ENCODE measurements at places on chromosomes 12 and 14.

- DNase-seq: no peak
These were observed 39.7 kb upstream of the EML1 start for GRCh38 chr14:99753225-99754140.

DNA sequence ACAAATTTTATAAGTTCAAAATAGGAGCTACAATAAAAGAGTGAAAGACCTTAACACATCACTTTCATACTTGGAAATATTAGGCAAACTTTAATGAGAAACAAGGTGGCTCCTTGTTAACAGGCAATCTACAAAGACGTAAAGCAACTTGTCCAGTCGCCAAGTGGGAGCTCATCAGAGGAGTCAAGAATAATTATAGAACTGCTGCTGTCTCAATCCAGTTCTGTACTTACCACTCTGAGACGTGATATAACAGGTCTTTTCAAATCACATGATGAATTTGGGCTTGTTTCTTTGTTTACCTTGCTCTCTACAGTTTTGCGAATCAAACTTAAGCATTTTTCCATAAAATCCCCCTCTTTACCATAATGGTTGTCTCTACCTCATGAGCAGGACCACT is 3.6 kb downstream of the YBX3 start:
- no peak for DNase-seq

DNA sequence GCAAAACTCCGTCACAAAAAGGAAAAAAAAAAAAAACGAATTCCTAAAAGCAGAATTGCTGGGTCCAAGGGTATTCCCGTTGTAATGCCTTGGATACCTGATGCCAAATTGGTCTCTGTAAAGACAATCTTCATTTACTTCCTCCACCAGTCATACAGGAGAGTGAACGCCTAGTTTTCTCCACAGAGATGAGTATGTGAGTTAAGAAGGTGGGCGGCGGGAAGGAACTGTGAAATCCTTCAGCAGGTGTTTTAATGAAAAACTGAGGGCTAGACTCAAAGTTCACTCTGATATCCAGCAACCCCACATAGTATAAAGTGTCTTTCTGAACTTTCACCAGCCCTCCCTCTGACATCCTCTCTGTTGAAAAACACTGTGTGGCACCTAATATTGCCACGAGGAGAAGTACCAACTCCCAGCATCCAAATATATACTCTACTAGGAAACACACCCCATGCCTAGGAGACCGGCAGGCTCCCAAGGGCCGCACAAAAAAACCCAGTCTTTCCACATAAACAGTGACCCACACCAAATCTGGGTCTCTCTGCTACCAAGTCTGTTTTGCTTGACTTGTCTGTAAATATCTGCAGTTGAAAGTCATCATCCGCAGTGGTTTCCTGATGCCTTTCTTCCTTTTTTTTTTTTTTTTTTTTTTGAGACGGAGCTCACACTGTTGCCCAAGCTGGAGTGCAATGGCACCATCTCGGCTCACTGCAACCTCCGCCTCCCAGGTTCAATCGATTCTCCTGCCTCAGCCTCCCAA is 30.3 kb upstream of the FOXN3 start:
- no peak for DNase-seq

DNA sequence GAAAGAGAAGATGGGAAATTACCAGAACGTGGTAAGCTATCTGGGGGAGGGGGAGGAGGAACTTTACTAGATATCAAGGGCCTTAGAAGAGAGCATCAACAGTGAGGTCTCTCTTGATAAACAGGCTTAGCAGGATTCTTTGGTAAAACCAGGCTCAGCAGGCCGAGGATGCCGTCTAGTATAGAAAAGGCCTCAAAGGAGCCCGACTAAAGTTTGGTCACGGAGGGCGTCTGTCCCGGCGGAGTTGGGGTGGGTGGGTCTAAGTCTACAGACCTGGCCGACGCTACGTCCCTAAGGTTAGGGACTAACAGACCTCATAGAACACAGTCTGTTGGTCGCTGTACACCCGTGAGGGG is 538 bp upstream of the TIGAR start:
- no peak for DNase-seq

- DNase-seq: no peak
These were observed 21.0 kb downstream of the PAH start for GRCh38 chr12:102896067-102896466.

DNA sequence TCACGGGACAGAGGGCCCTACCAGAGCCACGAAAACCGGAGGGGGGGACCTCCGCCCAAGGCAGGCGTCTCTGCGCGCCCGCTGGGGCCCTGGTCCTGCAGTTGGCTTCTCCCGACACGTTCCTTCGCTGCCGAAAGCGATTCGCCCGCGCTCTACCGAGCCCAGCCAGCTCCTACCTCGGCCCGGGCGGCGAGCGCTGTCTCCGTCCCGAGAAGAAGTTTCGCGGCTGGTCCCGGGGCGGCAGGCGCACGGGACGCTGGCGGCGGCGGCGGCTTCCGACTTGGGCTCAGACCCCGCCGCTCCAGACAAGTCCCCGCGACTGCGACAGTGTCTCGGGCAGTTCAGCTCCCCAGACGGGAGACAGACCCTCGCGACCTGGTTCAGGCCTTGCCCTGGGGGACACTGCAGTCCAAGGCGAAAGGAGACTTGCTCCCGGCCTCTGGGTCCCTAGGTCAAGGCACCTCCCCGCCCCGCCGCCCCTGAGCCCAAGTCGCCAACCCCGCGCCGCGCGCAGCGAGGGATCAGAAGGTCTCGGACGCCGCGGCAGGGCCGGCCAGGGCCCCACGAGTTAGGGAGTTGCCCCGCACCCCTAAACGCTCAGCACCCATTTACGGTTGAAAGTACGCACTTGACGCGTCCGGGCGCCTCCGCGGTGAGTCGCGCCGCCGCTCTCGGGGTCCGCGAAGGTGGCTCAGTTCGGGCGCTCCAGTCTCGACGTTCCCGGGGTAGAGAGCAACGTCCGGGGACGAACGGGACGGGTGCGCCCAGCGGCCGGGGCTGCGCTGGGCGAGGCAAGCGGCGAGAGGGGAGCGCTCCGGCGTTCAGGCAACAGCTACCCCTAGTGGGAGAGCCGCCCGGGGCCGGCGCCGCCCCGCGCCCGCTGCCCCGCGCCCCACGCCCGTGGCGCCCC is 1.4 kb upstream of the DIO3 start:
- DNase-seq: no peak

- no peak for DNase-seq
These were observed 277.5 kb downstream of the NUAK1 start for GRCh38 chr12:105861227-105861626.

DNA sequence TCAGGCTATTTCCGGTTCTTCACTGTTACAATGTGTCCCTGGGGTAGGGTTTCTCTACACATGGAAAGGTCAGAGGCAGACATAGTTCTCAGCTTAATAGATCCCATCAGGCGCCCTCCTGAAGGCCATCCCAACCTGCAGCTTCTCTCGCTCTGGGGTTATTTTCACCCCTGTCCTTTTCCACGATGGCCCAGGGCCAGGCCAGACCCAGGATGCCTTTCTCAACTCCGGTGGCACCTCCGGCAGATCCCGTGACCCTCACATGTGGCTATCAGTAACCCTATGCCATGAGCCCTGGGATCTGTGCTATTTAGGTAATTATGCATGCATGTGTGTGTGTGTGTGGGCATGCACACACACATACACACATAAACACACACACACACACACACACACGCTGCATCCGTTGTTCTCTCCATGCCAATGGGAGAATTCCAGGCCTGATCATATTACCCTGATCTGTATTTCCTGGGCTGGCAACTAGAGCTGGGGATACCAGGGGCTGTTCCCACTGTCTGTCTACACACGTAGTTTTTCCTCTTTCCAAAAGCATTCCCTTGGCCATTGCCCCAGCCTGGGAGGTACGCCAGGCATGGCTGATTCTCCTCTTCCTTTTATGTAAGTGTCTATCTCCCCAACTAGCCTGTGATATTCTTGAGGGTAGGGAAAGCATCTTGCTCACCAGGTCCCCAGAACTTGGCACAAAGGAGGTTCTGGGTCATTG is 51.2 kb upstream of the NOS1 start:
- no peak for DNase-seq

GRCh38 chr12:76080729-76081415 is 3.6 kb downstream of the NAP1L1 start:
- no peak for DNase-seq

DNA sequence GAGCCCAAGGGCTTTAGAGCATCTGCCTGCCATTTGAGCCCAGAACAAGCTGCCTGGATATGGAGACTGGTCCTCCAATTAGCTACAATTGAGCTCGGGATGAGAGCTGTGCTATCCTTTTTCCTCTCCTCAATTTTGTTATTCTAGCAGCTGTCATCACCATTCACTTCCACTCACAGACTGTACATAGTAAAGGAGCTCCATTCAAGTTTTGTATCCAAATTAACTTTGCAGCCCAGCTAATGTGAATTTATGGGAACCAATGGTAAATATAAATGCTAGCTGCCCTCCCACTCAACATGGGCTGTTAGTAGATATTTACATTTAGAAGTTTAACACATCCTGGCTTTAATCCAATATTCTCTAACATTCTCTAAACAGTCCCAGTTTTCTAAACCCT is 44.6 kb downstream of the BMP4 start:
- DNase-seq: no peak

DNA sequence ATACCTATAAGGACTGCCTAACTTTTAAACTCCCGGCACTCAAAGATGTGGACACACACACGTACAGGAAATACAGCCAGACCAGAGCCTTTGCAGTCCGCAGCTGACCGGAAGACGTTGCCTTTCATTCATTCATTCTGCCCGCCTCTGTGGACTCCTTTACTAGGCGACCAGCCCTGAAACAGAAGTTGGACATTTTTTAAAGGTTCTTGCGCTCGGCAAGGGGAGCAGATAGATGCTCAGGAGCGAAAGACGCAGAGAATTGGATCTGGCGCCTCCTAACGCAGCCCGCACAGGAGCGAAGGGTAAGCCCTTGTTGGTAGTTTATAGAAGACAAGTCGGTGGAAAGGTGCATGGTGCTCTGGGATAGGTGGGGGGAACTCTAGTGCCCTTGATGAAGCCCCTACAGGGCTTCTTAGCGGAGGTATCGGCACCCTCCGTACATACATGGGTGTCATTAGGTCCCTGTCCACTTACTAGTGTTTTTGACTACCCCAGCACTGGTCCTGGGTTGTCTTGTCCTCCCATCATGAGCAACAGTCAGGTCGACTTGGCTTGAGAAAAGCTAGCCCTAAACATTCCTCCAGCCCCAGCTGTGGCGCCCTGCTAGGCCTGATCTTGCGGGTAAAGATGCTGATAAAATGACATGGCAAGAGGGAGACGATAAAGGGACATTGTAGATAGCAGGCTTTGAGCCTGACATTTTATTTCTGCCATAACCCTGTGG is at the start of gene KDM2B:
Gene KDM2B (minus strand): TSS at position 65 of the 727 bp plus-strand sequence. CDS start 112 bp downstream, outside the sequence.
- DNase-seq: no peak

DNA sequence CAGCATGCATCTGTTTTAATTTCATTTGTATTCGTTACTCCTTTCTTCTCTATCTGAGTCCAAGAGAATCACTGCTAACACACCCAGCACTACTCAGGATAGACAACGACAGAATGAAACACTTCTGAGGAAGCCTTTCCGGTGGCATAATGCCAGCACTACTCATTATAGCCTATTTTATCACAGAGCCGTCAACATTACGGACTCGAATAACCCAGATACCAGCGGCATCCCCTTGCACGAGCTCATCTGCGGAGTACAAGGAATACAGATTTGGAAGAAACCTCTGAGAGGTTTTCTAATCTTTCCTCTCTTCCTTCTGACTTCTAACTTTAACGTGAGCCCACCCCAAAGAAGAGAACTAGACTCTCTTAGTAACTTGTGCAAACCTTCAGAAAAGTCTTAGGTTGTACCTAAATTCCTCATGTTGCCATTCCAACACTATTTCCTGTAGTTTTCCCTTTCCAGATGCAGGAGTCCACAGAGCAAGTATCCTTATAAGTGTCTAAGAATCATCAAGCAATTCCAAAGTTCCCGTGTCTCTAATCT is 248.1 kb downstream of the APAF1 start:
- DNase-seq: no peak

DNA sequence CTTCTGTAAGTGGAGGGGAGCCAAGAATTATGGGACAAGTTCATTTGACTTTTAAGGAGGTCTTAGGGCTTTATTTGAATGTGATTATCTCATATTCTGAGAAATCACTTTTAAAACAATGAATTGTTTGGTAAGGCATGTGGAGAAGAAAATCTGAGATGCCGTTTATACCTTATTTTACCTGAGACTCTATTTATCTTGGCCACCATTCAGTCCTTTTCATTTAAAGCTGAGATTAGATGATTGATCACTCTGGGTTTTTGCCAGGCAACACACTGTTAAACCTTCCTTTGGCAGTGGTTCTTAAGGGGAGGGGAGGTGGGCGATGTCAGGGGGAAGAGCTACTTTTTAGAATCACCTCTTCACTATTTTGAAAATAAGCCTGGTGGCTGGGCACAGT is 11.4 kb downstream of the CAND1 start:
- DNase-seq: no peak

GRCh38 chr12:27012982-27013255 is 1.3 kb downstream of the TM7SF3 start:
- DNase-seq: no peak

DNA sequence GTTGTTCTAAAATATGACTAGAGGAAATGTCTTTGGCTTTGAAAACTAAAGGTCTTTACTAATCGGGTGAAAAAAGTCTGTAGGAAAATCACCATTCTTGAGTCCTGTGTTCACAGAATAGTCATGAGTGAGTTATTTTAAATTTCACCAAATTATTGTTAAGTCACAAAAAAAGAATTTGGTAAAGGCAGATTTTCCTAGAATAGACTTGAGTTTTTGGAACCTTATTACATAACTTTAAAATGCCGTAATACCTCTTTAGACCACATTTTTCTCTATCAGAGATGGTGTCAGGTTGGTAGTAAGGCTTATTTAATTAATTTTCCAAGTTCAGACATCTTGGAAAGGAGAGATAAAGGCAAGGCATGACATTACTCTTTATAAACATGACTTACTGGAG is 184.7 kb upstream of the GARIN2 start:
- no peak for DNase-seq

DNA sequence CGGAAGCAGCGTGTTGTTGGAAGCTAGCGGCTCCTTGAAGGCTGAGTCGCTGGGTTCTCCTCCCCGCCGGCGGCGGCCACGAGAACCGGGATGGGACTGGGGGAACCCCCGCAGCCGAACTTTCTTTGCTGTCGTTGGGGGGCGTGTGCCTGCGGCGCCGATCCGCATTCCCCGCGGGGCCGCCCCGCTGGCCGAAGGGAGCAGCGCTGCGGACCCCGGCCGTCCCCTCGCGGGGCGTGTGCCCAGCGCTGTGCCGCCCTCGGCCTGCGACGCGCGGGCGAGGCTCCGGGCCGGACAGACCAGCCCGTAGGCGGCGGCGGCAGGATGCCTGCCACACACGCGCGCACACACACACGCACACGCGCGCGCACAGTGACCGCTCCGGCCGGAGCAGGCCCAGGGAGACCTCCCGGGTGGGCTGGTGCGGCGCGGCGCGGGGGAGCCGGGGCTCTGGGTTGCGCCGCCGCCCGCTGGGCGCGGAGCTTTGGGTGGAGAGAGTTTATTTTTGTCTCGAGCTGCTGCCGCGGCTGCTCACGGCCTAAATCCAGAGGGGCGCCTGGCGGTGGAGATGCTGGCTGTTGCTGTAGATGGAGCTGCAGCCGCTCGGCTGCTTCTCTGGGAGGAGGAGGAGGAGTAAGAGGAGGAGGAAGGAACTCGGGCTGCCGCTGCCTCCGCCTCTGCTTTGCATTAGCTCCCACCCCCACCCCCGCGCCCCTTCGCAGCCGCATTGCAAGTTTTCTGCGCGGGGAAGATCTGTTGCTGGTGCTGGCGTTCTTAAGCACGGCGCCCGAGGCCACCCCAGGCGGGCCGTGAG is at the start of gene SAMD4A:
Gene SAMD4A (plus strand): TSS at position 719 of the 814 bp plus-strand sequence. CDS start 789 bp downstream, outside the sequence.
- DNase-seq: peak; percentile 59
